Left renal cortex interstitium (tissue), 4 donors: ENCODE measurements at places on chromosomes 4 and X. TPM values are rescaled to one million over a fixed set of nuclear protein-coding genes. Genes with fewer than 3 reads are reported as not detected.

The SLC9B1 gene
- 2.9 TPM for polyA plus RNA-seq

The VCX2 gene
- polyA plus RNA-seq, result not detected

The CLIC2 gene
- 4.1 TPM for polyA plus RNA-seq

The MAGEA12 gene
- not detected for polyA plus RNA-seq

The TLL1 gene
- polyA plus RNA-seq, result 2.0 TPM

The CPZ gene
- polyA plus RNA-seq, result 21.5 TPM

DNA sequence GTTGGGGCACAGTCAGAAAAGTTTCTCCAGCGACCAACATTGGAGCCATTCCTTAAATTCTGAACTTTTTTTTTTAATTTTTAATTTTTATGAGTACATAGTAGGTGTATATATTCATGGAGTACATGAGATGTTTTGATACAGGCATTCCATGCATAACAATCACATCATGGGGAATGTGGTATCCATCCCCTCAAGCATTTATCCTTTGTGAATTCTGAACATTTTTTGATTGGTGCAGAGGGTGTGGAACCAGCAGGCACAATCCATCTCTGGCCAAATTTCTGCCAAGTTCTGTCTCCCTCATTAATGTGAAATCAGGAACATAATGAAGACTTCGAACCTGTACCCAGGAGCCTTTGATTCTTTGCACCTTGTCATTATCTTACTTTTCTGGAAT is 267.0 kb downstream of the FRMPD4 start:
- no peak for DNase-seq

DNA sequence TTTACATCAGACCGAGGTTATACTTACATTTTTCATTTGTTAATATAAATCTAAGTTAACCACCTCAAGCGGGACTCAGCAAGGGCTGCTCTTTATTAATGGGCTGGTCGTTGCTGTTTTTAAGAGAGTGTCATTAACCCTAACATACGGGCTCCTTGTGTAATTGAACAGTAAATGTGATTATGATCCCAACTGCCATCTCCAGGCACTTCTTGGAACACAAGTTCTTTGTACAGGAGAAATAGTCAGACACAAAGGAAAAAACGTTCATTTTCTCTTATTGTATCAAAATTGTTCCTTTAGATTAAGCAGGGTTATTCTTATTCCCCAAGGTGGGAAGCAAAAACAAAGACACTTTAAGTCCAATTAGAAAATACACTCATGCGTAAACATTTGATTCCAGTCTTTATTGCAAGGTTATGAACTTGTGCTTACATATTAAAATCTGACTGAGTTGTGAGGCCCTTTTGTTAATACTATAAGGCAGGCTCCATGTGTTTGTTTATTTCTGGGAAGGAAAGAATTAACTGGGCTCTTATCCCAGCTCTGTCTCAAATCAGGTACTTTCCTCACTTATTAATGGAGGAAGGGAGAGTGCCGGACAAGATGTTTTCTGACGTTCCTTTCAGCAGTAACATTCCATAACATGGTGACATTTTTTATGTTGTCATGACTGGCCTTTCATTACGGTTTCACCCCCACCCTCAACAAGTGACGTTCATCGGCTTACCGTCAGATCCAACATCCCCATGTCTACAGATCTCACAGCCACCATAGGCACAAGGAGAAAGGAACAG is 95.9 kb downstream of the RASL11B start:
- no peak for DNase-seq

GRCh38 chr4:164252286-164252685 is 501.6 kb upstream of the SMIM31 start:
- DNase-seq, result no peak

GRCh38 chrX:27915617-27916016 is 65.6 kb downstream of the DCAF8L1 start:
- DNase-seq, result no peak

GRCh38 chr4:185203486-185204237 is at the start of gene CFAP97:
Gene CFAP97, minus strand, starts transcription at chr4:185204000. Its CDS starts 12,804 bp downstream, at chr4:185191196.
- no peak for DNase-seq

GRCh38 chrX:11427453-11428071 is 134.3 kb downstream of the AMELX start:
- DNase-seq, result no peak

- DNase-seq, result no peak
These were observed 406.0 kb upstream of the EDA2R start for GRCh38 chrX:67044866-67045265.

GRCh38 chrX:3280706-3281105 is 65.7 kb downstream of the MXRA5 start:
- no peak for DNase-seq

GRCh38 chrX:9163214-9163709 is 129.3 kb upstream of the FAM9B start:
- DNase-seq, result no peak

- DNase-seq, result no peak
These were observed 949.5 kb upstream of the PCDH7 start for GRCh38 chr4:29770627-29771026.

DNA sequence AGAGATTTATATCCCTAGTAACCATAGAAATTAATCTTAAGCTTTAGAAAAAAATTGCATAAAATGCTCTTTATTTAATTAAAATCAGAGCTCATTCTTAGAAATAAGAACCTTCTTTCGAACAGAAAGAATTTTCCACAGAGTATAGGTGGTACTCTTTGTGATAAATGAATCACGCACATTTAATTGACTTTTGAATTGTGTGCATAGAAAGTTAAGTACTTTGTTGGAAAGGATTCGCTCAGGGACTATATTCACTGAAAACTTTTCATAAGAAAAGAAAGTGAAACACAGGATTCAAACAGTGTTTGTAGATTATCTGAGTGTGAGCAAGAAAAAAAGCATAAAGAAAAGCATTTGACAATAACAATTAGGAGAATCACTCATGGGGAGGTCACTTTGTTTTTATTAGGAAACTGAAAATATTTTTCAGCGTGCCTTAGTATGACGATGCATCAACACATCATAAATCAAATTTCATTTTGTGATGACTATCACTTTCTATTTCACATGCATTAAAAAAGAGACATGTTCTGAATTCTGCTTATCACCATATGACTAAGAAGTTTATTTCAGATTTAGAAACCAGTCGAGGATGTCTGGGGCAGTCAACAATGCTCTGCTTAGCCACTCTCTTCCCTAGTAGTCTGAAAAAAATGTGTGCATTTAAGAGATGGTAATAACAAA is 49.5 kb downstream of the STX18 start:
- DNase-seq, result no peak

DNA sequence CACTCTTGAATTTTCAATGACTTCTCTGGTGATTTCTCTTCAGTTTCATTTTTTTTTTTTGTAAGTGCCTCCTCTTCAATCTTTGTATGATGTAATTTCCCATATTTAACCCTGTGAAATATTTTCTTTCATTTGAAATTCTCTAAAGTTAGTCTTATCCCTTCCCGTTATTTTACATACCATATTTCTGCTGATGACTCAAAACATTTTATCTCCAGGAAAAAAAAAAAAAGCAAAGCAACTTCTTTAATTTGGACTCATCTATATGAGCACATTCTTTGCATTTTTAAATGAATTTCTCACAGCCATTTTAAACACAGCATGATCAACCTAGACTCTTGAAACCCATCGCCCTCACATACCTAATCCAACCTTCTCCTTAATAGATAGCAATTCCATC is 1831.4 kb downstream of the ARAP2 start:
- no peak for DNase-seq

DNA sequence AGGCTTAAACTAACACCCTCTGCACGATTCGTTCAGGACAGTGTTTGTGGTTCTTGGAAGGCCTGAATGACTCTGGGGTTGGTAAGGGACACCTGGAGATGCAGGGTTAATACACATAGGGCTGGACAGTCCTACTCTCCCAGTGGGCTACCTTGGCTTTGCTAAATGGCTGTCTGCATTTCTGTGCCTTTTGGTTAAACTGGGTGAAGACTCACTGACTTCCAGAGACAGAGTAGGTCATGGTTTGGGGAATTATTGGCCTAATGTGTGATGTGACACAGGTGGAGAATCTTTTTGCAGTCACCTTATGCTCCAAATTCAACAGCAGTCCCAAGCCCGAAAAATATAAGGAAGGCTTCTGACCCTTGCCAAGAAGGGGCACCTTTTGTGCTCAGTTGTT is 10.5 kb downstream of the POU4F2 start:
- no peak for DNase-seq

GRCh38 chr4:147755561-147756295 is 23.8 kb downstream of the ARHGAP10 start:
- DNase-seq, result no peak

DNA sequence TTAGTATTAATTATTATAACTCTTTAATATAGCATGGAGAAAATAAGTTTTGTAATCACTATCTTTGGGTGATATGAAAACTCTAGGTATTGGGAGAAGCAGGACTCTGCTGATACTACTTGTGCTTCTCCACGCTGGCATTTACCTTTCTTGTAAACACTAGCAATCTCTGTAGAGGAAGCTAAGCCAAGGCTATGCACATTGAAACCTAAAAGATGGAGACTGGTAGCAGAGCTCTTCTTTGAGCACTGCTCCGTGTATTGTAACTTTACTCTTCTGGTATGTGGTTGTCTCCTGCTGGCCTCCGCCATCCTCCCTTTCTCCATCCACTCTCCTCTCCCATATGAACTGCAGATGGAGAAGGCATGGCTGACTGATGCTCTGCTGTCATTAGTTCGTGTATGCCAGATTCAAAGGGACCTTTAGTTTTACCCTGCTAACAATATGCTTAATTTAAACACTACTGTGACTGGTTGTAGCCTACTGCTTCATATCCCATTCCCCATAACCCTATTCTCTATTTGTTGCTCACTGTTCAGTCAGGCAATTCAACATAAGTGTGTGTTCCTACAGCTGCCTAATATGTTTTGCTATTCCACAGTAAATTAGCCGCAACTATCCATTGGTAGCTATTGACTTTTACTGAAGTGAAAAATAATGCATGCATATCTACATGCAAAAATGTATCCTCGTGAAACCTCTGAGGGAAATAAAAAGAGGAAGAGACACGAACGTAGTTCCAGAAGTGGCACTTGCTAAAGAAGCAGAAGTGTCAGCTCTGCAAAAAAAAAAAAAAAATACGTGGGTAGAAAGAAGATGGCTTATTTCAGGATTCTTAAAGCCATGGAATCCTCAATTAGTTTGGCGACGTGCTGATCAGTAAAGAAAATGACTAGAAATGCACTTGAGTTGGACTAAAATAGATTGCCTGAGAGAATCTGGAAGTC is 55.6 kb upstream of the CCSER1 start:
- DNase-seq, result no peak

DNA sequence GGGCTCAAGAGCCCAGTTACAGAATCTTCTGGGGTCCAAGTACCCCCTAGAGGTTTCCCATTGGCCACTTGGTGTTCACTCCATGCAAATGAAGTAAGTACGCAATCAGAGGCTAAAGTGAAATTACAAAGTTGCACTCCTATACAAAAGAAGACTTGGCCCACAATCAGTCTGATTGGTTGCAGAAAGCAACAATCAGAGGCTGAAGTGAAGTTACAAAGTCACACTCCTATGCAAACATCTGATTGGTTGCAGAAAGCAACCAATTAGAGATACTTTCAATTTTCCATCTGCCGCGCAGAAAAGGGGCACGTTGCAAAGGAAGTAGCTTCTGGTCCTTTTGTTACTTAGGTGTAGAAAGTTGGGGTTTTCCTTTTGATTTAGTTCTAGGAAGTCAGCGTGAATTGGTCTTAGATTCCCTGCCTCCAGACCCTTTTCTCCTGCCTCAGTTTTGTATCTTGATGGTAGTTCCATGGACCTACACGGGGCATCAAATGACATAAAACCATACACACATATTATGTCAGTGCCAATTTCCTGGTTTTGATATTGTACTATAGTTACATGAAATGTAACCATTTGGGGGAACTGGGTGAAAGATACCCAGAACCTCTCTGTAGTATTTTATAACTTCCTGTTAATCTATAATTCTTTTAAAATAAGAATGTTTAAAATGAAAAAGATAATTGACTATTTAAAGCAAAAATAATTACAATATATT is 12.4 kb upstream of the PIN4 start:
- DNase-seq, result no peak

- no peak for DNase-seq
These were observed 121.6 kb upstream of the TBC1D9 start for GRCh38 chr4:140877781-140878180.

GRCh38 chr4:143524211-143524610 is 10.7 kb downstream of the SMARCA5 start:
- no peak for DNase-seq

- DNase-seq, result no peak
These were observed 65.7 kb downstream of the GATB start for GRCh38 chr4:151694961-151695720.

DNA sequence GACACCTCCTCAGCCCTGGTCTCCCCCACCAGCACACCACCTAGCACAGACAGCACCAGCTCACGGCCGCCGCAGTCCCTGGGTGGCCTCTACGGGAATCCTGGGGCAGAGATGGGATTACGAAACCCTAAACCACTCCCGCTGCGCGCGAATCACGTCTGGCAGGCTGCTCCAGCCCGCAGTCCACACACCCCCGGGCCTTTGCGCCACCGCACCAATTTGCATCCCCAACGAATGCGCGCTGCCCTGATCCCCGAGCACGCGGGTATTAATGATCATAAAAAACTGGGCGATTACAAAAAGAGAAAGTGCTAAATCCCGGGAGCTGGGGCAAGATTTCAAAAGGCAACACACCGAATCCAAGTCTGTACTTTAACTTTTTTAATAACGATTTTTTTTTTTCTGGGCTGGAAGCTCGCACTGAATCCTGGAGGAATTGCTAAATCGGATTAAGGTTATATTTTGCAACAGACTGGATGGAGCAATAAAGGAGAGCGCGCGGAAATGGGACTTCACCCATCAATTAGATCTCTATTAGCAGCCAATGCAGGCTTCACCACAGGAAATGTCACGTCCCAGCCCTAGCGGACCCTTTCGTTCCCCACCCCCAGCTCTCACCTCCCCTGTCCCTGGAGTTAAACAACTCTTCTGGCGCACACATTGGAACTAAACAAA is 69.8 kb upstream of the TMEM33 start:
- no peak for DNase-seq

DNA sequence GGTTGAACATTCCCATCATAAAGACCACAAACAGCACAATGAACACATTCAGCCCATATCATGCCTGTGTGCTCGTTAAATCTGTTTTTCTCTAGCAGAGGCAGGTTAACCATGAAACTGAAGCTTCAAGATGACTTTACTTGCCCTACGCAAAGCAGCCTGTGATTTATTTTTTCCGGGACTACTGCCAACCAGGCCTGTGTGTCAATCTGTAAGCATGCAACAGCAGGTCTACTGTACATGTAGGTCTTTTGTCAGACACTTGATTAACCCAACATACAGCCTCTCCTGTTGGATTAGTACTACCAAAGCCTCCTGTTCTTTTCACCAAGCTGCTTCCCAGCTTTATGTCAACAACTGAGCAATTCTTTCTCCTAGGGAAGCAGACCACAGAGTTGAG is 85.5 kb upstream of the ACSL1 start:
- DNase-seq, result no peak

- no peak for DNase-seq
These were observed 17.5 kb upstream of the FAM241A start for GRCh38 chr4:112127803-112128202.
